ENCODE measurements at places on chromosomes 3 and 15.

- DNase-seq, result no peak
Measured at GRCh38 chr3:143277531-143277930, 158.0 kb downstream of the CHST2 start.

DNA sequence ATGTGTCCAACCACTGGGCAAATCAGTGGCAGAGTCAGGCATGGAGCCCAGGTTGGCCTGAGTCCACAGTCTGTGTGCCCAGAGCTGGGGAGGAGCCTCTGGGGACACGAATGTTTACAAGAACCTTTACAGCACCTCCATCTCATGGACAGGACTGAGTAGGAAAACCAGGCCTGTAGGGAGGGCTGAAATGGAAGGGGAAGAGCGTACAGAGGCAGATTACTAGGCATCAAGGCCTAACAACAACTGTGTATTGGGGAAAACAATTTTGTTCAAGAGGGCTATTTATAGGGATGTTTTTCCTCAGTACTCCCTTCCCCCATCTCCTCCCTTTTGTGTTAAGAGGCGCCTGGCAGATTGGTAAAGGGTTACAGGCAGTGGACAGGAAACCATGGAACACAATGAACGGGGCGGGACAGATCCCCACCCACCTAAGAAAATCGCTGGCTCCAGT lies 15.1 kb upstream of the ARHGAP31 start:
- no peak for DNase-seq

GRCh38 chr15:31169558-31169957 lies 68.0 kb upstream of the TRPM1 start:
- no peak for DNase-seq

GRCh38 chr3:169285057-169286033 lies 378.2 kb downstream of the MECOM start:
- no peak for DNase-seq

GRCh38 chr3:45135959-45136358 lies 10.2 kb downstream of the CDCP1 start:
- DNase-seq, result no peak

DNA sequence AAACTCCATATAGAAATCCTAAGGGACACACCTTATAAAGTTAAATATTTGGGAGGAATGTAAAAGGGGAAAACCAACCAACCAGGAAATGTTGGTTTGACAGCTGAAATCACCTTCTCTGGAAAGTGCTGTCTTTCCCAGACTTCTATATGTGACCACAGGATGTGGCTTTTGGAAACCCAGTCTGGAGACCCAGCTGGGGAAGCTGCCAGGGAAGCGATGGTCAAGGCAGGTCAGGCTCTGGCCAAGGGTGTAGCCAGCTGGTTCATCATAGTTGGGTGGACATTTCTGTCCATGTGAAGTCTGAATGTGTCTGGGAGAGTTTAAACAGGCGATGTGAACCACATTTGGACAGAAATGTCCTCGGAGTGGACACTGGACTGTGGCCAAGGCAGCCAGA lies 73.9 kb downstream of the ARNT2 start:
- no peak for DNase-seq

GRCh38 chr15:27783678-27784077 lies 315.4 kb downstream of the OCA2 start:
- DNase-seq, result no peak

- no peak for DNase-seq
Measured at GRCh38 chr3:49673121-49673714, 933 bp upstream of the APEH start.

GRCh38 chr3:46812237-46812791 lies 50.9 kb downstream of the MYL3 start:
- peak; percentile 64 for DNase-seq

DNA sequence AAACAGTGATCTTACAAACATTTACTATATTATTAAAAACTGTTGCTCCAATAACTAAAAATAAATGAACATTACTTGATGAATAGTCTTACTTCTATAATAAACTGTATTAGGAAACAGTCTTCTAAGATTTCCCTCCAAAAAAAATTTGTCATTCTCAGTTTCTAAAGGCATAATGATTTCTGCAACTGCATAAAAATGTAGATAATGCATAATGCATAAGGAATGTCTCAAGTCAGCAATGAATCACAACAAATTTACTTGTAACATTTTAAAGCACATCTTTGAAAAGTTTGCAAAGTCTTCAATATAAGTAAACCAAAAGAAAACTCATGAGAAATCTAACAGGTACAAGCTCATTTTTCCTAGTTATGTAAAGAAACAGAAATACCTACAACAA lies 113.5 kb downstream of the VPS13C start:
- no peak for DNase-seq

DNA sequence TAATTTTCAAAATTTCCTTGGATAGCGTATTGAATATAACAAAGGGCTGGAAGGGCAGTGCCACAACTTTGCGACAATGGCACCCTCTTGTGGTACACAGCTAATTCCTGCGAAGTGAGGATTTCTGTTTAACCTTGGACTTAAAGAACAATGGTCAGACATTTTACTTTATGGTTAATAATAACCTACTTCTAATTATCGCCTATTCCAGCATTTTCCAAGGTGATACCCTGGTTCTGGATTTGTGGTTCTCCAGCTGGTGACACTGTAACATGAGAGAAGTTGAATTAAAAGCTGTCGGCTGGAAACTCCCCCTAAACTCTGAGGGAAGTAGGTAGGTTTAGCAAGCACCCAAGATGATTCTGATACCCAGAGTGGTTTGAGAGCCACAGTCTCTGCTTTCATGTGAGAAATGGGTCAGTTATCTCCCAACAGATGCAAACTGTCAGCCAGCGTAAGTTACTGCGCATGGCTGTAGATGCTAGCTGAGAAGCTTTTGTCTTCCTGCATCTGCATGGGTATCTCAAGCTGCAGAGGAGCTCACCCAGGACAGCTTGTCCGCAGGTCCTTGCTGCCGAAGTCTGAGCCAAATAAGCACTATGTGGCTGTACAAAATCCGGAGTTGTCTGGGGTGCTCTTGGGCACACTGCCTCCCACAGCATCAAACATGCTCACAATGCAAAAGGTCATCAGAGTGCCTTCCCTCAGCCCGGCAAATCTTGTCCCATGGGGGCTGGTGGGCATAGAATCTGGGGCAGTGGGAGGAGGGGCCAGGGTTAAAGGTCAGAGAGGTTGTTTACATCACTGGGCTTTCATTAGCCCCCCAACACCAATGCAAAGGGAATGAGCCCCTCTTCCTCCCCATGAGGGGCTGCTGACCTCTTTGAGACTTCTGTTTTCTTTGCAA lies 6.6 kb upstream of the CHSY1 start:
- DNase-seq, result no peak

DNA sequence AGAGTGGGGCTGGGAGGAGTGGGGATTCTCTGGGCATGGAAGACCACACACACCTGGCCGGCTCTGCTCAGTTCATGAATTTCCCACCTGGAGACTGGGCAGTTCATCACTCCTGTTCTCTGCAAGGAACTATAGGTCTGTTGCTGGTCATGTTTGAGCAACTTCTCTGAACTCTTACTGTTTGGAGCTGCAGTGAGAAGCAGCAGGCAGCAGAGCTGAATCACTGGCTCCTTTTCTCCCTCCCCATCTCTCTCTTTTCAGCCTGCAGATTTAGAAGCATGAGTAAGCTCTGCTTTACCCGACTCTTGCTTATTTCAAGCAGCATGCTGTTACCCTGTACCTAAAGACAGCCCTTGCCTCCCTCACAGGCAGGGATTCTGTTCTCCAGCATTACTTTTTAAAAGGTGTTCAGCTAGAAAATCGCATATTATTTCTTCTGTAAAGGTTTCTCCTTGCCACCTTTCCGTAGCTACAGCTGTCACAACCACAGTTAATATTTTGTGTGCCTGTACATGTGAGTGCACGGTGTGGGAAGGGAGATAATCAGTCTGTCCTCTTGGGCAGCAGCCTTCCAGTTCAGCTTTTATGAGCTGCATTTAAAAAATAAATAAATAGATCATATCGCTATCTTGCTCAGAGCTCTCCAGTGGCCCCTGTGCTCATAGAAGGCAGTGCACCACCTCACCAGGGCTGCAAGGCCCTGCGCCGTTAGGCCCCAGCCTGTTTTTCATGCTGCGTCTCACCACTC lies 131.6 kb downstream of the CHCHD6 start:
- no peak for DNase-seq

- DNase-seq, result no peak
Measured at GRCh38 chr3:73786321-73786807, 161.6 kb upstream of the PDZRN3 start.

DNA sequence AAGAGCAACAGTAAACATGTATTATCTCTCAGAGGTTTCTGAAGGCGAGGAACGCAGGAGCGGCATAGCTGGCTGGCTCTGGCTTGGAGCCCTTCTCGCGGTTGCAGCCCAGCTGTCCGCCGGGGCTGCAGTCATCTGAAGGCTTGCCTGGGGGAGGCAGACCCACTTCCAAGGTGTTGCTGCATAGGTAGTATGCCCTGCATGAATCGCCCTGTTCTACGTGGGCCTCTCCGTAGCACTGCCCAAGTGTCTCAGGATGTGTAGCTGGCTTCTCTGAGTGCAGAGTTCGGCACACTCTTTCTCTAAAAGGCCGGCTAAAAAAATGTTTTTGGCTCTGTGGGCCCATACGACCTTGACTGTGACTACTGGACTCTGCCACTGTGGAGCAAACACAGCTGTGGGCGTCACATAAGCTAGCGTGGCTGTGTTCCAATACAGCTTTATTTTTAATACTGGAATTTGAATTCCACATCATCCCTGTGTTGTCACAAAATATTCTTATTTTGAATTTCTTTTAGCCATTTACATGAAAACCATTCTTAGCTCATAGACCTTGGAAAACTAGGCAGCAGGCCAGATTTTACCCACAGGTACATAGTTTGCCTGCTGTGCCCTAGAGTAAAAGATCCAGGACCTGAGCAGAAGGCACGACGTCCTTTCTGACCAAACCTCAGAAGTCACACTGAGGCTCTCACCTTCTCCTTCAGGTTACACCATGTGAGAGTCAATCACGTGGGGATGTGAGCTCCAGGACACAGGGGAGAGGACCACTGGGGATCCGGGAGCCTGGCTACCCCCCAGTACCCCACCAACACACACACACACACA lies 55.9 kb downstream of the PGPEP1L start:
- no peak for DNase-seq

GRCh38 chr15:99449514-99449913 lies 116.3 kb upstream of the MEF2A start:
- no peak for DNase-seq

DNA sequence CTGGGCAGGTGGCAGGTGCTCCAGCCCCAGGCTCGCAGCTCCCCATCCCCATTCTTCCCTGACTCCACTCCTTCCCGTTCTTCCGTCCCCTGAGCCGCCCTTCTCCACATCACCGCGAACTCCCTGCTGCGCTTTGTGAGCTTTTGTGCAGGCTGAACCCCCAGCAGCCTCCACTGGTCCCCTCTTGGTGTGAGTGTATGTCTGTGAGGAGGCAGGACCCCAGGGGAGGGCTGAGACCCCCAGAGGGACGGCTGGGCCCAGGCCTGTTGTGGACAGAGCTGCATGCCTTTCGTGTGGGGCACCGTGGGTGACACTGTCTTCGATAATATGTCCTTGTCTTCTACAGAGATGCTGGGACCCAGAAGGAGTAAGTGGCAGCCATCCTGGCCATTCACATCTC lies 7.3 kb upstream of the ITIH3 start:
- DNase-seq, result no peak

- no peak for DNase-seq
Measured at GRCh38 chr3:85781806-85782205, 823.0 kb downstream of the CADM2 start.

- DNase-seq, result no peak
Measured at GRCh38 chr3:64943866-64944265, 256.1 kb upstream of the ADAMTS9 start.

GRCh38 chr3:126355251-126355650 lies 2.0 kb downstream of the KLF15 start:
- no peak for DNase-seq

DNA sequence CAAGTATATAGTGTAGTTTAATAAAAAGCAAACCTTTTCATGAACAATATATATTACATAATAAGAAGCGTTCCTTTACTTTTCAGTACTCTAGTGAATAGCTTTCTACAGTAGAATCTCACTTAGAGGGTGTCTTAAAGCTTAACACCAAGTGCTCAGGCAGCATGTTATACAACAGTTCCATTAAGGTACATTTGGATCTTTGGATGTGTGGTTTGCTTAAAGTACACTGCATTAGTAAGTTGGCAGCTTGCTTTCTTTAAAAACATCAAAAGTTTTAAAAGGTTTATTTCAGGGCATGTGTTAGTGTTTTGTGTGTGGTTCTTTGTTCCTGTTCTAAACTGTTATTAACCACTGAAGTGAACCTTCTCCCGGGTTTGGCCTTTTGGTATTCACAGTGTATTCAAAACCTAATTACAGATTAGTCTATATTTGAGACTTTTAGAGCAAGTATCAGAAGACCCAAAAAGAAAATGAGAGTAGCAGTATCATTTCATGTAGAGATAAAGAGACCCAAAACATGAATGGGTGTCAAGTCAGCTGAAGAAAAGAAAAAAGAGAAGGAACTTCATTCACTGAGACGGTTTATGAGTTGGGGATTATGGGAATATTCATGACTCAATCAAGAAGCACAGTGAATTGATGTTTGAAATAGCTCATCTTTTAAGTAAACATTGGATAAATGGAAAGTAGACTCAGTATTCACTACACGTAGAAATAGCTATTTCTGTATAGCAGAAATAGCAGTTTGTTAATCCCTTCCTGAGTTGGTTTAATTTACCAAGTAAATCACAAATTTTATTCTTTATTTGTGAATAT lies 93.9 kb downstream of the OPA1 start:
- DNase-seq, result no peak

DNA sequence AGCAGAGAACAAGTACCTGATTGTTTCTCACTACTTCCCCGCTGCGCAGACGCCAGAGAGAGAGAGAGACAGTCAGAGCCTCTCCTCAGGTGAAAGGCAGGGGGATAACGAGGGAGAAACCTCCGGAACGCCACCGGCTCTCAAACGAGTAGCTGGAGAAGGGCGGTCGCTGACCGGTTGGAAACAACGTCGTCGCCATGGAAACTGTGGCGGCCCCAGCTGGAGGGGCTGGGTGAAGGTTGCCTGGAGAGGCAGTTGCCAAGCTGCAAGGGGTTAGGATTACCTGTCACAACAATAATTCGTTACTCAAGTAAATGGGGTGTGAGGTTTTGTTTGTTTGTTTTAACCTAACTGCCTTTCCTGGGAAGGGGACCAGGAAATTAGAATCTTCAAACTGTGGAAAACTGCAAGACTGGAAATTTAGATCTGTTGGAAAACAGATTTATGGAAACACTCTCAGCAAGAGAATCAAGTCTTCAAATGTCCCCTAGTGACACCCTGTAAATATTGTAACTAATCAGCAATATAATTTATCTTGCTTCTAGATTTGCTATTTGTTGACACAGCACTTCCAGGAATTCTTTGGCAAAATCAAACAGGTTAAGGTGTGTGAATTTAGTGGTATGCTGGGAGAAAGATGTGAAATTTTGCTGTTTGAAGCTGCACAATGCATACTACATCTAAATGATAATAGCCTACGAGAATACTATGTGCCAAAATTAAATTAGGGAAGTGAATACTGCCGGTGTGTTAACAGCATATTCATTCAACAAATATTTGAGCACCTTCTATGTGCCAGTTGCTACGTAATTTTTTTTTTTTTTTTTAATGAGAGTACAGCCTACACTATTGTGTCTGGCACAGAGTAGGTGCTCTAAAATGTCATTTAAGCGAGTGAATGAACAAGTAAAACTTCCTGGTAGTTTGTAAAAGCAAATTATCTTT lies at the start of gene DNAH12:
Gene DNAH12 (minus strand): TSS at position 164 of the 945 bp plus-strand sequence. CDS start 1,474 bp downstream, outside the sequence.
- DNase-seq, result peak; percentile 78
